NCI-H82 (cell line): ENCODE measurements at places on chromosomes 1 and 21.

GRCh38 chr1:113452921-113453770 is 62.8 kb downstream of the MAGI3 start:
- peak; percentile 70 for DNase-seq

GRCh38 chr1:26831546-26832248 is 5.2 kb downstream of the ZDHHC18 start:
- DNase-seq, result peak; percentile 82

- no peak for DNase-seq
These were observed 7.1 kb upstream of the PEX10 start for GRCh38 chr1:2419416-2419815.

DNA sequence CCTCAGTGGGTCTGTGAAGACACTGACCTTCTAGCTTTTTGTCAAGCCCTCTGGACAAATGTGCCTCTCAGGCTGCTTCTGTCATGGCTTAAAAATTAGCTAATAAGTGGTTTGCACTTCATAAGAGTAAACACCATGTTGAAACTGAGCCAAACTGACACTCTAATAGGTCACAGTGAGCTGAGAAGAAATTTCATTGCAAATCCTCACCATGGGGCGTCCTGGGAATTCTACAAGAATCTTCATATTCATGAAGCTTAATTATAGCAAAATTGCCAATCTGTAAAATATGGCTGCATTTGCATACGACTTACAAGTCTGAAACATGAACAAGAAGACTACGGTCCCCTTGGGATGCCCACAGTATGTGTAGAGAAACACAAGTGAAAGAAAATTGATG is 188.6 kb downstream of the DSCAM start:
- peak; percentile 18 for DNase-seq

GRCh38 chr1:14508613-14509012 is 89.9 kb upstream of the KAZN start:
- DNase-seq, result no peak

DNA sequence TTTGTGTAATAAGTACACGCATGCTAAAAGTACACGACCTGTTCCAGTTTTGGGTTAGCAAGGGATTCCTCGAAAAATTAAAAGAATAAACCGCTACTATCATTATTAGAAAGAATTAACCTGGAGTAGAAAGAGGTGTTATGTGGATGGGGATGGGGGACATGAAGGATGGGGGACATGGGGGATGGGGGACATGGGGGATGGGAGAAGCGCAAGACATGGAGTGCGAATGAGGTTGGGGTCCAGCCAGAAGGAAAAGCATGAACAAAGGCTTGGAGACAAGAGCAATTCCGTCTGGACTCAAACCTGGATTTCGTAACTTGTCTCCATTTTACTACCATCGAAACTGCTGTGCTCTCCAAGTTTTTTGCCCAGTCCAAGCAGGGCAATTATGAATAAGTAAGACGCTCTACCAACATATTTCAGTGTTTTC is 591 bp upstream of the KDM1A start:
- DNase-seq, result peak; percentile 53

DNA sequence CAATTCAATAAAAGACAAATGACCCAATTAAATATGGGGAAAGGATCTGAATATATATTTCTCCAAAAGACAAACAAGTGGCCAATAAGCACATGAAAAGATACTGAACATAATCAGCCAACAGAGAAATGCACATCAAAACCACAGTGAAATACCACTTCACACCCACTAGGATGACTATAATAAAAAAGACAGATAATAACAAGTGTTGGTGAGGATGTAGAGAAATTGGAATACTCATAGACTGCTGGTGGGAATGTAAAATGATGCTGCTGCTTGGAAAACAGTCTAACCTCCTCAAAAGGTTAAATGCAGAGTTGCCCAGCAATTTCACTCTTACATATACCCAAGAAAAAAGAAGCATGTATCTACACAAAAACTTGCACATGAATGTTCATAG is 48.9 kb downstream of the PIK3R3 start:
- no peak for DNase-seq

GRCh38 chr1:221911714-221912113 is 169.8 kb upstream of the DUSP10 start:
- no peak for DNase-seq

DNA sequence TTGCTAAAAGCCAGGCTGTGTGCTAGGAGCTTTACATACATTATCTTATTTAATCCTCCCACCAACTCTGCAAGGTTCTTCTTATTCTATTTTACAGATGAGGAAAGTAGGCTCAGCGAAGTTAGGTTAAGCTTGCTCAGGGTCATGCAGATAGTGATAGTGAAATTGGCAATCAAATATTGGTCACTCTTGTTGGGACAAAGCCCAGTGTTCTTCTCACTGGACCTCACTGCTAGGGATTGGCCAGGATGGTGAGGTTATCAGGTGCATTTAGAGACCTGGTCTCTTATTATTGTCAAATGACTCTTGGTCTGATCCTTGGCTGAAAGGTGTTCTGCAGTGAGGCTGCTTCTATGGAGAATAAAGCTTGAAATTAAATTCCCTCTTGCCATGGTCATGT is 145.1 kb downstream of the CNIH3 start:
- peak; percentile 44 for DNase-seq

GRCh38 chr1:201598396-201598795 is 59.5 kb downstream of the NAV1 start:
- DNase-seq, result no peak

GRCh38 chr1:244968881-244969280 is 104.5 kb upstream of the HNRNPU start:
- DNase-seq, result no peak

GRCh38 chr1:68093737-68094136 is 43.3 kb upstream of the DIRAS3 start:
- DNase-seq, result no peak

DNA sequence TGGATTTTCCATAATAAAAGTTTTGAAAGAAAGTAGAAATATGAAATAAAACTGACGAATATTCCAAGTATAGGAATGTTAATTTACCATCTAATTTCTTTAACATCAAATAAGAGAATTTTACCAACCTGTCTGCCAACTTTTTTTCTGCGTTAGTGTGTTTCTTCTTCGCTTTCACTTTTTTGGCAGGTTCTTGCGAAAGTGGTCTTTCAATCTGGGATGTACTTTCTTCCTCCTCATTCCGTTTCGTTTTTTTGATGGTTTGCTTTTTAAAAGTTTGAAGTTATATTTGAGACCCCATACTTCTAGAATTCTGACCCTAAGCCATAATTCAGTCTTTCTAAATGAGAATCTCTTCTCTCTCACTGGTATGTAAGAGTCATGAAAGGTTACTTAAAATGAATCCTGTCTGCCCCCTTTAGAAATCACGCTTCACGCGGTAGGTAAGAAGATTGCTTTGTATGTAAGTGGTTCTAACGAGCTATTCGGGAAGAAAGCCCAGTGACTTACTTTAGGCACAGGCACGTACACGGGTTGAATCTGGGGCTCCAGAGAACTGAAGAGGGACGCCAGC is 580 bp downstream of the RBM34 start:
- no peak for DNase-seq

DNA sequence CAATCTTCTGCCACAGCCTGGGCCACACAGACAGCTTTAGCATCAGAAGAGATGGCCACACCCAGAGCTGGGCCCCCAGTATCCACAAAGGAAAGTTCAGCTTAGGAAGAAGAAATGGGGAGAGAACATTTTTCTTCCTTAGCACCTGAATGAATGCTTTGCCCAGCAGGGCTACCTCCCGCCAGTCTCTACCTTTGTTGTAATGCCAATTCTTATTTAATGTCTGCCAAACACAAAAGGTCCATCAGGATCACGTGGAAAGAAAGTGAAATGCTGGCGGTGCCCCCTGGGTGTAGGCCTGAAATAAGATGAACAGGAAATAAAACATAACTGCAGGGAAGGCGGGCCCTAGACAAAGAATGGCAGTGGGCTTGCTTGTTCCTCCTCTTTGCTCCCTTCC is 125.6 kb downstream of the CACNA1E start:
- DNase-seq, result no peak

GRCh38 chr1:154157520-154158306 is 2.8 kb upstream of the NUP210L start:
- no peak for DNase-seq
